ENCODE measurements at places on chromosomes 13 and 19.

GRCh38 chr13:20772401-20773131, 1.2 kb downstream of the EEF1AKMT1 start:
- DNase-seq: no peak

- no peak for DNase-seq
Measured at GRCh38 chr13:110154410-110154933, 152.5 kb downstream of the COL4A1 start.

DNA sequence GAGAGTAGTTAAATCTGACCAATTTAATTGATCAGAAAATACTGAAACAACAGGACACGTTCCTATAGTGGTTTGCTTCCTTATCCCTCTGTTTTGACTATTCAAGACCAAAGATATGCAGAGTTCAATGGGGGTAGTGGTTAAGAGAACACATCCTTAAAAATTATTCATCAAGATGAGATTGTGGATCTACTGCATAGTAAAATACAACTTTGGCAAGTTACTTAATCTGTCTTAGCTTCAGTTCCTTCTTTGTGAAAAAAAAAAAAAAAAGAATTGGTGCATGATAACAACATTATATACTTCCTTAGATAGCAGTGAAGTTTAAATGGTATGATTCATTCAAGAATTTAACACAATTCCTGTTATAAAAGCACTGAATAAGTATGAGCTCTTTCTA, 552.1 kb downstream of the DCT start:
- no peak for DNase-seq

DNA sequence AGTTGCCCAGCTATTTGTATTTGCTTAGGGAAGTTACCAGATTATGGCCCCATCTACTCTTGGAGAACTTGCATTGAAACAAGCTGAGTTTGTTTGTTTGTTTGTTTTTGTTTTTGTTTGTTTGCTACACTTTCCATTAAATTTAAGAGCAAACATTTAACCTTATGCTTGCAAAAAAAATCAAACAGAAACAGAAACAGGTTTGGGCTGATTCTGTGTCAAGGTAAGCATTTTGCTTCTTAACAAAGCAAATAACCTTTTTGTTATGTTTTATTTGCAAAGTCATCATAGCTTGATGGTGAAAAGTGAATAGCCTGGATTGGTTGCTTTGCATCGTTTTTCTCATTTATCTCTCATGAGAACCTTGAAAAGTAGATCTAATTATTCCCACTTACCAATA, 531.8 kb downstream of the EFNB2 start:
- DNase-seq: no peak

DNA sequence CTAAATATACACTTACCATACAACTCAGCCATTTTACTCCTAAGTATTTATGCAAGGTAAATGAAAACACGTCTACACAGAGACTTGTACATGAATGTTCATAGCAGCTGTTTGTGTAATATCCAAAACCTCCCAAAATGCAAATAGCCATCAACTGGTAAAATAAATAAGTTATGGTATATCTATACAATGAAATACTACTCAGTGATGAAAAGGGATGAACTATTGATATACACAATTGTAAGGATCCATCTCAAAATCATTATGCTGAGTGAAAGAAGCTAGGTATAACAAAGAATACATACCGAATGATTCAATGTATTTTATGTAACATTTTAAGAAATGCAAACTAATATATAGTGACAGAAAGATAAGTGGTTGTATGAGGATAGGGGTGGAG, 149.8 kb upstream of the TNFSF11 start:
- DNase-seq: no peak

DNA sequence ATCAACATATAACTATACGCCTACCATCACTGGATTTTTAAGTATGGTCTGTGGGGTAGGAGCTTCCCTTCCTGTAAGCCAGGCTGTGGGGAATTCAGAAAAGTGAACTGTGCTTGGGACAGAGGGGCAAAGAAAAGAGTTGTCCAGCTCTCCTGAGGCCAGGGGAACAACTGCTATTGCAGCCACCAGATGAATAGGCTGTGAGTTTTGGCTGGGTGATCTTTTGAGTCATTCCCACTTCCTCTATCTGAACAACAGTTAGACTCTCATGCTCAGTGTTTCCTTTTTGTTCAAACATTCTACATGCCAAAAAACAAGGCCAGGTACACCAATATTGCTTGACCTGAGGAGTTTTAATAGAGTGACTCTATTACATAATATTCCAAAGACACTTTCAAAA, 426.2 kb upstream of the DACH1 start:
- DNase-seq: no peak

DNA sequence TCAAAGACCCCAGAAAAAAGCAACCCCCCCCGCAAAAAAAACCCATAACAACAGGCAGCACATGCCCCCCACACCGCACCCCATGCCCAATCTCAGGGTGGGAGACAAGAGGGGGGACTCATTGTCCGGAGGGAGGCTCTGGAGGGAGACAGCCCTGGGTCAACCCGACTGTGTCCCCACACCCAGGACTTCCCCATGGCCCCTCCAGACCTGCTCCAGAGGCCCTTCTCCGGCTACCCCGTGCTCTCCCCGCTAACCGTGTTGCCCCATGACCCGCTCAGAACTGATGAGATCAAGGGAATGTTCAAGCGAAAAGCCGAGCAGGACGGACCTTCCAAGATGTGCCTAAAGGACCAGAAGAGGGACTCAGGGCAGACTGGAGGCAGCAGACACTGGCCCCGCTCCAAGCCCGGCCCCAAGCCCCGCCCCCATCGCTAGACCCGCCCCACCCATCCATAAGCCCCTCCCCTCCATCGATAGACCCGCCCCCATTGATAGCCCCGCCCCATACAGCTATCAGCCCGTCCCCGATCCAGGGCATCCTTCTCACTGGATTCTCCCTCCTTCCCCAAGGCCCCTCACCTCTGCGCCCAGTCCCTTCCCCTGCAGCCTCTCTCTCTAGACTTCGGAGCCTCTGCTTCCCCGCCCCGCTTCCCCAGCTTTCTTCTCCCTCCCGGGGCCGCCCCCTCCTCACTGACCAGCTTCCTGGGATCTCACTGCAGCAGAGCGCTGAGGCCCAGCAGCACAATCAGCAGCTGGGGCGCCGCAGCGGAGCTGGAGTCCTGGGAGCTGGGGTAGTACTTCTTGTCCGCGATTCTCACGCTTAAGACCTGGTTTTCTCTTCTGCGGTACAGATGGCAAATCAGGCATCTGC, 2.2 kb downstream of the BST2 start:
- DNase-seq: no peak

- no peak for DNase-seq
Measured at GRCh38 chr13:100961186-100961585, 286.6 kb upstream of the TMTC4 start.

GRCh38 chr19:27392027-27392632, 1820.8 kb downstream of the UQCRFS1 start:
- no peak for DNase-seq

DNA sequence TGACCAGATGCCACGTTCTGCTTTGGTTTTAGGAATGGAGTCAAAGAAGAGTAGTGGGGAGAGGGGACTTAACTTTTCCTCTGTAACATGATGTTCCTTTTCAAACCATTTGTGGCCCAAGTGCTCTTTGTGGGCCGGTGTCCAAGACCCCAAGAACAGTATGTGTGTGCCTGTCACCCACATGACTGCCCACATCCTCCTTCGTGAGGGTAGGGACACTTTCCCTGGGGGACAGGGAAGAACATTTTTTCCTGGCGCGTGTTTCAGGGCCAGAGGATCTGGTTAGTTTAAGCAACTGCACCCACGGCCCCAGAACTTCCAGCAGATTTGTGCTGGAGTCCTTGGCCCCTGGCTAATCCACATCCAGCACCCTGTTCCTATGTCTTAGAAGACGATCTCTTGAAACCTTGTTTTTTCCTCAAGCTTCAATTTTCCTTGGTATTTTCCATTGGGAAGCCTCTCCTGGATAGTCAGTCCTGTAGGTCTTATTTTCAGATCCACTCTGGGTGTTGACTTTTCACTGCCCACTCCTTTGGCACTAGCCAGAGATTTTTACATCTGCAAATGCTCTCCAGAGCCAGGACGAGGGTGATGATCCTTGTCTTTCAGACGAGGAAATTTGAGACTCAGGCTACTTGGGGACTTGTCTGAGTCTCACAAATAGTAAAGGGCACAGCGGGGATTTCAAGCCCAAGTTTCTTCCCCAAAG, 10.8 kb upstream of the CCDC97 start:
- DNase-seq: no peak

DNA sequence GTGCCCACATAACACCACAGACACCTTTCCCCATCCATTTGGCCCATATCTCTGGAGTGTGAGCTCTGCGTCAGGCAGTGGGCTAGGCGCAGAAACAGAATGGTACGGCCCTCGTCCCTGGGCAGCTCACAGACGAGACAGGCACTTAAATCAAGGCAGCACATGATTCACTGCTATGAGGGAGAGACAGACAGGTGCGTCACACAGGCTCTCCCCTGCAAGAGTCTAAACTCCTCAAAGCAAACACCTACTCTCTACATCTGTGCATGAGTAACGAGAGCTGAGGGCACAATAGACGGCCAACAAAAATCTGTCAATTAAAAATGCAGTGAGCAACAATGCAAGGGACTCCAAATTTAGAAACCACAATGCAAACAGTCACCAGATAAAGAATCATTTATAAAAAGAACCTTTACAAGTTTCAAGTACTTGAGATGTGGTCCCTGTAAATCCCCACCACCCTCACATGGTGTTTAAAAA, 348.9 kb downstream of the UQCRFS1 start:
- no peak for DNase-seq

DNA sequence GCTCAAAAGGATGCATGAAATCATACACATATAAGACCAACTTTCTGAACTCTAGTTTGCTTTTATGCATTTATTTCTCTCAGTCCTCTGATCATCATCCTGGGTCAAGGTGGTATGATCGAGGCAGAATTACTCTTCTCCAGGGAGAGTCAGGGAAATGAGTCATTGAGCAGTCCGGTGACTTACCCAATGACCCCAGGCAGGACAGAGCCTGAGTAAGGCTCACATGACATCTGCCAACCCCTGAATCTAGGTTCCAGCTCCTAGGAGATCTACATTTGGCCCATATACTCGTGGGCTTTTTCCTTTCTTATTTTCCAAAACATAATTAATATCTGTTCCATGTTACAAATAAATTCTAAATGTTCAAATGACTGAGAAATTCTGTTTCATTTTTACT, 502.3 kb downstream of the FOXO1 start:
- no peak for DNase-seq

- no peak for DNase-seq
Measured at GRCh38 chr13:29943686-29944085, 93.3 kb upstream of the UBL3 start.

DNA sequence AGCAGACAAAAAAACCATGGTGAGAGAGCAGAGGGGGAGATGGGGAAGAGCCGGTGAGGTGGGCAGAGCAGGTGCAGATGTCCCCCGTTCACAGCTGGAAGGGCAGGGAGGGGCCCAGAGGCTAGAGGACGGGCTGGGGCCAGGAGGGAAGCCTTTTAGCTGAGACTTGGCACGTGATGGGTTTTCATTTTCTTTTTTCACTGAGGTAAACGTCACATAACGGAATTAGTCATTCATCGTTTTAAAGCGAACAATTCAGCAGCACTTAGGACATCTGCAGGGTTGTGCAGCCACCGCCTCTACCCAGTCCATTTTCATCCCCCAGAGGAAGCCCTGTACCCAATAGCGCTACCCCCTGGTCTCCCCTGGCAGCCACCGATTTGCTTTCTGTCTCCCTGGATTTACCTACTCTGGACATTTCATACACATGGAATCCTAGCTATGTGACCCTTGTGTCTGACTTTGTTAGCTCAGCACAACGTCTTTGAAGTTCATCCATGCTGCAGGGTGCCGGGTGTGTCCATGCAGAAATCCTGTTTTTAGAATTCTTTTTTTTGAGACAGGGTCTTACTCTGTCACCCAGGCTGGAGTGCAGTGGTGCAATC, 16.0 kb upstream of the EMC10 start:
- no peak for DNase-seq

DNA sequence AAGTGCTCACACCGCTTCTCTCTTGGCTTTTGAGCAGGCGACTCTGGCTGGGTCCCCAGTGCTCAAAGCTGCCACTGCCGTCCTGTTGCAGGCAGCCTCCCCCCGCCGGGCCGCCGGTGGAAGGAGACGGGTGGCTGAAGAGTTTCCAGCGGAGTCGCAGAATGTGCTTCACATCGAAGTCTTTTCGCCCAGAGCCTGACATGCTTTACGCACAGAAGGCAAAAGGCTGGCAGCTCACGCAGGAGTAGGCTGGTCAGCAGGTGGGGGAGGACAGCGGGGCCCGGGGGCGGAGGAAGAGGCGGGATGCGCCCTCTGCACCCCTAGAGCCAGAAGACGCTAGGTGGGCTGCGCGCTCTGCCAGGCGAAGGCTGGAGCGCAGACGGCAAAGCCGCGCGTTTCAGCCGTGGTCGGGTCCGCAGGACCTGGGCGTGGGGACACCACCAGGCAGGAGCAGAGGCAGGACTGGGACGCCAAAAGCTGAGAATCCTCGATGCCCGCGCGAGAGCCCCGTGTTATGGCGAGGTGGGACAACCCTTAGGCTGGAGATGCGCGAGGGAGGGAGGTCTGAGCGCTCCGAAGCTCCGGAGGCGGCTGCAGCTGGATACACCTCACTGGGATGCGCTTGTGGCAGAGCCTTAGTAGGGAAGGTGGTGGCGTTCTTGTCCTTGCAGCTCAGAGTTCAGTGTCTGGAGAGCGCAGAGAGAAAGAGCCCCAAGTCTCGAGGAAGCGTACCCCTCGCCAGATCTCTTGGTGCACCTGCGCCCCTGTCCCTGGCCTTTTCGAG, at the start of gene ATXN8OS:
Gene ATXN8OS, plus strand, starts transcription at position 329 of the 784 bp plus-strand sequence.
- no peak for DNase-seq

DNA sequence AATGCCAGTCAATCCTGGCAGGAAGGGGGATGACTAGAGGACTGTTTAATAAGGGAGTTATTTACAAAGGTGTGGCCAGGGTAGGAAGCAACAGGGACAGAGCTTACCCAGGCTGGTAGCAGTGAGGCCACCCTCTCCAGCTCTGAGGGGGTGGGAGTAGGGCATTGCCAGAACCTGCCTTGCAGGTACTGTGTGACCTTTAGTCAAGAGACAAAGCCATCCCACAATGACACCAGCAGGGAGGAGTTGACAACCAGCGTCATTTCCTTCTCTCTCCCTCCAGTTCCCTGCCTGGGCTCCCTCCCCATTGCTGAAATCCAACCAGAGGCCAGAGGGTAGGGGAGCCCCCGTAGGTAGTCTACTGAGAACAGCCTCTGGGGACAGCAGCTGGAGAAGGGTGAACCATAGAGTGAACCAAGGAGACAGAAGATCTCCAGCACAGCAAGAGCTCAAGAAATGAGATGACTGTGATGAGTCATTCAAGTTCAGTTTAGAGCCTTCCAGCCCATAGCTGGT, 33.3 kb upstream of the SPATA13 start:
- no peak for DNase-seq

DNA sequence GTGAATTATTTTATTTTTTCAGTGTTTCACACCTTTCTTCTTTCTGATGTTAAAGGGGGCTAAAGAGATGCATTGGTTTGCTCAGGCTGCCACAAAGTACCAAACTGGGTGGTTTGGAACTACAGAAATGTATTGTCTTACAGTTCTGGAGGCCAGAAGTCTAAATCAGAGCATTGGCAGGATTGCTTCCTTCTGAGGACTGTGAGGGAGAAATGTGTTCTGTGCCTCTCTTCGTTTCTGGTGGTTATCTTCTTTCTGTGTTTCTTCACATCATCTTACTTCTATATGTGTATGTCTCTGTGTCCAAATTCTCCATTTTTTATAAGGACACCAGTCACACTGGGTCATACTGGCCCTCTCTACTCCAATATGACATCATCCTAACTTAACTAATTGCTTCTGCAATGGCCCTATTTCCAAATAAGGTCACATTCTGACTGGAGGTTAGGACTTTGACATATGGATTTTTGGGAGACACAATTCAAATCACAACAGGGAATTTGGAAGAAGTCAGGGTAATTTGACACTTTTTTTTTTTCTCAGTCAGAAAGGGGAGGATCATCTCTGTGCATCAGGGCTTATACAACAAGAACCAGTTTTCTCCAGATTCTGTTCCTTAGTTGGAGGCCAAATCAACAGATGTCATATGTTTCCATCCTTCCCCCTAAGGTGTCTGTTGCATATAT, 188.2 kb downstream of the KCNRG start:
- DNase-seq: no peak
